Naive thymus-derived CD8-positive, alpha-beta T cell (primary cell): ENCODE measurements at places on chromosomes 6 and 20.

- no peaks in the 10 kb centered on the region for H3K36me3 ChIP-seq
- no peak overlapping the region for H3K27ac ChIP-seq
- H3K4me1 ChIP-seq: no peaks in the 10 kb centered on the region
- H3K4me3 ChIP-seq: no peak overlapping the region
- no peaks in the 10 kb centered on the region for H3K27me3 ChIP-seq
Observed at GRCh38 chr6:83824388-83824801, 28.8 kb upstream of the RIPPLY2 start.

DNA sequence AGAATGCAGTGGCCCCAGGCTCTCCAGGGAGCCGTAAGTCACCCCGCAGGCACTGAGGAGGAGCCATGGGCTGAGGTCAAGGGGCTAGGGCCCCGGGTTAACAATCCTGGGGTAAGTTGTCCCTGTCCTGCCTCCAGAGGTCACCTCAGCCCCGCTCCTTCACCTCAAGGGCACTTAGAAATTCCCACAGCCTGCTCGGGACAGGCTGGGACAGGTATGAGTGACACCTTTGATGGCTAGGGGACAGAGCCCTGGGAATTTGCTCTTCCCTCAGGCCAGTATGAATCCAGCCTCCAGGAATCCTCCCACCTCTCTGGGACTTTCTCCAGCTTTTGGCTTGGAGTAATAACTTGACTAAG lies 3.5 kb upstream of the GRM4 start:
- peaks cover 15% of the 10 kb centered on the region for H3K4me1 ChIP-seq
- peaks cover 25% of the 10 kb centered on the region for H3K27me3 ChIP-seq
- no peak overlapping the region for H3K4me3 ChIP-seq
- no peak for DNase-seq

DNA sequence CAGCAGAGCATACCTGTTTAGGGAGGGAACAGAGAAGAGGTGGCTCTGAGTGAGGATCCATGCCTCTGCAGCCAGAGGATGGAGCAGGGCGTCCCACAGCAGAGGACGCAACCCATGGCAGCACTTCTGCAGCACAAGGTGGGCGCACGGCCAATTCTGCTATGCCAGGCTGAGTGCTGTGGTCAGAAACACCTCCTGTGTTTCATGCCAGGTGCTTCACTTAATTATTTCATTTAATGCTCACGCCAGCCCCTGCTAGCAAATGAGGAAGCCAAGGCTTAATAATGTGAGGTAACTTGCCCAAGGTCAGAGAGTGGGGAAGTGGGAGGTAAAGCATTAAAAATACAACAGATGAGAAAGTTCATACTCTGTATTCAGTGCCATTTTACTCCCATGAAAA lies 68.5 kb upstream of the PTGIS start:
- no peak for DNase-seq
- no peaks in the 10 kb centered on the region for H3K27me3 ChIP-seq
- peaks cover 3% of the 10 kb centered on the region for H3K4me1 ChIP-seq
- H3K4me3 ChIP-seq: no peak overlapping the region

DNA sequence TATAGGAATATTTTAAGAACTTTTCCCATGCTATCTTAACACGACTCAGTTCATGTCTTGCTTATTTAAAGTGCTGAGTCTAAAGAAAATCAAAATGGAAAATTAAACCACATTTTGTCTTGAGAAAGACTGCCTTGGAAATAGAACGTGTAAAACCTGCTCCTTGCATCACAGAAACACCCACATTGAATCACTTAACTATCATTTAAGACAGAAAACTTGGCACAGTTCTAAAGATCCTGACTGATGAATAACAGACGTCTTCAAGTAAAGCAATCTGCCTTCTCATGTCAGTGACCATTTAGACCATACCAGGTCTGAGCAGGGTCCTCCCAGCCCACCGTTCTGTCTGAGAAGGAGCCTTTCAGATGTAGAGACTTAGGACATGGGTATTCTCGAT lies 7.4 kb downstream of the PERP start:
- H3K27me3 ChIP-seq: peaks cover 32% of the 10 kb centered on the region
- no peak overlapping the region for H3K4me3 ChIP-seq
- H3K27ac ChIP-seq: no peak overlapping the region
- no peak for DNase-seq
- no peaks in the 10 kb centered on the region for H3K4me1 ChIP-seq

DNA sequence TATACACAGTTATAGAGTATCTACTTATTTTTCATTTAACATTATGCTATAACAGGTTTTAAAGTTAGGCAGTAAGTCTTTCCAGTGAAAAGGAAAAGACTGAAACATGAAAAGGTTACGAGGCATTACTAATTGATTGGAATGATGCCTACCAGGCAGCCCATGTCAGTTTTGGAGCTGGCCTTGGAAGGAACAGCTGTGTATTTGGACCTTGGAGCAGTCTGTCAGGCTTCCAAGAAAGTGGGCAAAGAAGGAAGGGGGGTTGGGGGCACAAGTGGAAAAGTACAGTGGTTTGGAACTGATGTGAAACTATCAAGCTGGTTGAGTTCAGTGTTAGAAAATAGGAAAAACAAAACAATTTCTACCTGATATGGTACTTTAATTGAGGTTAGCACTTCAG lies 41.7 kb downstream of the SLC16A10 start:
- no peak for DNase-seq
- H3K27me3 ChIP-seq: no peaks in the 10 kb centered on the region
- no peak overlapping the region for H3K27ac ChIP-seq
- H3K4me1 ChIP-seq: peaks cover 16% of the 10 kb centered on the region
- peaks cover 12% of the 10 kb centered on the region for H3K36me3 ChIP-seq

DNA sequence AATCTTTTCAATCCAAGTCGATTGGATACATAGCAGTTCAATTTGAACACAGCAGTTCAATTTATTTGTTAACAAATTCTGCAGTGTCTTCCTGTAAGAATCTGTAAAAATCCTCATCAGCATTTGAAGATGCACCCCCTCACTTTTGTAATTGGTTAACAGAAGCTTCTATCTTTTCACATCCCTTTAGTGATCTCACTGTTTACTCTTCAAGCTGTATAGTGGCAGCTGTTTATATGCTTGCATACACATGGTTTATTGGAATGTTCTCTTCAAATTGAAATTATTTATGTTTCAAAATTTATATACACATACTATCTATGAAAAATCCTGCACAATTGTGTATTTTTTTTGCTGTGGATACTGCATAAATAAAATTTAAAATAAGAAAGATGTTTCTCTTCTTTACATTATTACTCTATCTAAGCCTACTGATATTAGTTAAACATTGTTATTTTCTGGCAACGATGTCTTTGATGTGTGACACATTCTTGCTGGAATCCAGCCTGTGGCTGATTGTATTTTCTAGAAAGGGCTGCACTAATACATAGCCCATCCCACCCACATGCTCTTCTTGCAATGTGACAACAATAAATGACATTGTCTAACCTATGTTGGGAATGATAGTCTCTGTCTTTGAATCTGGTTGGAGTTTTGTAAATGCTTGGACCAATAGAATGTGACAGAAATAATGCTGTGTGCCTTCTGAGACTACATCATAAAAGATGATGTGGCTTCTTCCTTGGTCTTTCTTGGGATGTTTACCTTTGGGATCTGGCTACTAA lies 573.0 kb downstream of the CD109 start:
- no peaks in the 10 kb centered on the region for H3K36me3 ChIP-seq
- no peak for DNase-seq
- no peaks in the 10 kb centered on the region for H3K27me3 ChIP-seq

DNA sequence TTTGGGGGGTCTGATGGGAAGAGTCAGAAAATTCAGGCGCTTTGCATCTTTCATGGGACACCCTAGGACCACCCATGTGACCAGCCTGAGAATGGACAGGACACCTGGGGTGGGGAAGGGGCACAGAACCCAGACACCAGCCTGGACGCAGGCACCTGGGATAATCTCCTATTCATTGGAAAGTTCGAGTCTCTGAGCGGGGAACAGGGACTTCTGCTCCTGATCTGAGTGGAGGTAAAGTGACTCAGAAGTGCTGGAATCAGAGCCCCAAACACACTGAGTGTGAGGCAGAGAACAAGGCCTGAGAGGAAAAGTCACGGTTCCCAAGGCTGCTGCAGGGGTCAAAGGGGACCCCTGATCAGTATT lies 1.4 kb downstream of the HLA-B start:
- peak overlapping the region; percentile 78 for H3K27ac ChIP-seq
- DNase-seq: peak; percentile 16
- H3K27me3 ChIP-seq: no peaks in the 10 kb centered on the region

- H3K4me3 ChIP-seq: no peak overlapping the region
- DNase-seq: no peak
- H3K4me1 ChIP-seq: no peaks in the 10 kb centered on the region
- no peak overlapping the region for H3K27ac ChIP-seq
- H3K27me3 ChIP-seq: peaks cover 7% of the 10 kb centered on the region
- no peaks in the 10 kb centered on the region for H3K36me3 ChIP-seq
Observed at GRCh38 chr6:63804381-63804956, 168.9 kb downstream of the PHF3 start.

DNA sequence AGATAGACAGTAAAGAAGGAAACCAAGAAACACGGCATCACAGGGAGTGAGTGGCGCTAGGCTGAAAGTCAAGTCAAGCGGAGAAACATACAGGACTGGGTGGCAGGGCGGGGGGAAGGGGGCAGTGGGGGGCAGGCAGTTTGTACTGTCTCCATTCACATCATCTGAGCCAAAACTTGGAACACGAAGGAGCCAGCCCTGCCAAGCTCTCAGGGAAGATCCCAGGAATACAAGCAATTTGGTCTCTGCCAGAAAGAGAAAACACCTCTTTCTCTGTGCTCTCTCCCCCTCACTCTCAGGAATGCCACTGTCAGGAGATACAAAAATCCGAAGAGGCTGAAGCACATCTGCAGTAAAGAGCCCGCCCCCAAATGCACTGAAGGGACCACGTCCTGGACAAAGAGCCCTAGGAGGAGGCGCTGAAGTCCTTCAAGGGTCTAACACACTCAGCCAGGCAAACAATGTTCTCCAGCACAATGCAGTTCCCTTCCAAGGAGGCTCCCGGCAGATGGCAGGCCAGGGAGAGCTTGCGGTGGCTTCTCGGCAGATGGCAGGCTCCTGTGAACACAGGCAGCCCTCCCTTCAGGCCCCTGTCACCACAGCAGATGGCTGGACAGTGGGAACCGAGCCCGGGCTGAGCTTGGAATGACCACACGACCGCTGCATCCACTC lies 90.0 kb downstream of the ATP9A start:
- no peak overlapping the region for H3K27ac ChIP-seq
- no peak overlapping the region for H3K4me3 ChIP-seq
- H3K36me3 ChIP-seq: no peaks in the 10 kb centered on the region
- no peak for DNase-seq

GRCh38 chr6:130365166-130366106 lies at the start of gene TMEM200A:
Gene TMEM200A (plus strand): TSS chr6:130366017. CDS start chr6:130440423, 74,406 bp downstream.
- H3K27ac ChIP-seq: no peak within 1 kb of the TSS
- DNase-seq: no peak
- no peaks in the 10 kb centered on the region for H3K36me3 ChIP-seq
- H3K4me1 ChIP-seq: peaks cover 12% of the 10 kb centered on the region
- peak within 1 kb of the TSS; percentile 86 for H3K4me3 ChIP-seq

- no peak for DNase-seq
- H3K27ac ChIP-seq: no peak overlapping the region
- no peak overlapping the region for H3K4me3 ChIP-seq
Observed at GRCh38 chr6:39221779-39222641, 7.3 kb downstream of the KCNK5 start.

GRCh38 chr20:18267815-18268214 lies 20.5 kb upstream of the ZNF133 start:
- no peaks in the 10 kb centered on the region for H3K4me1 ChIP-seq
- H3K4me3 ChIP-seq: no peak overlapping the region
- H3K27me3 ChIP-seq: peaks cover 26% of the 10 kb centered on the region
- DNase-seq: no peak
- no peak overlapping the region for H3K27ac ChIP-seq
- no peaks in the 10 kb centered on the region for H3K36me3 ChIP-seq

- H3K4me3 ChIP-seq: no peak overlapping the region
- H3K27me3 ChIP-seq: no peaks in the 10 kb centered on the region
- peaks cover 31% of the 10 kb centered on the region for H3K36me3 ChIP-seq
- no peak overlapping the region for H3K27ac ChIP-seq
Observed at GRCh38 chr20:50550531-50550930, 40.3 kb downstream of the PTPN1 start.

DNA sequence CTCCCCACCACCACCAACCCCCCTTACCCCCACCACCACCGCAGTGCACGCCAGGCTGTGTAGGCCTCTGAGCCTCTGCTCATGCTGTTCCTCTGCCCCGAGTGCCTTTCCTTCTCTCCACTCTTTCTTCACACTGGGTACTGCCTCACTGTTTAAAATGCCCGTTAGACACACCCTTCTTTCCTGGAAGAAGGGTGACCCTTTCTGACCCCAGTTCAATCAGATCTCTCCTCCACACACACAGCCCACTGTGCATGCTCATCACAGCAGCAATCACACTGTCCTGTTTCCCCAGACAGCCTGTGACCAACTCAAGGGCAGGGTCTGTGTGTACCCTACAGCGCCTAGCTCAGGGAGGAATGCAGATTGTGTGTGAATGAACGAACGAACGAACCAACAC lies 10.0 kb downstream of the TMEM74B start:
- no peak overlapping the region for H3K4me3 ChIP-seq
- peaks cover 64% of the 10 kb centered on the region for H3K36me3 ChIP-seq
- H3K27me3 ChIP-seq: no peaks in the 10 kb centered on the region
- H3K27ac ChIP-seq: no peak overlapping the region
- no peak for DNase-seq

- H3K4me3 ChIP-seq: no peak overlapping the region
- no peaks in the 10 kb centered on the region for H3K36me3 ChIP-seq
- H3K27me3 ChIP-seq: no peaks in the 10 kb centered on the region
- DNase-seq: no peak
Observed at GRCh38 chr6:145247692-145248419, 487.5 kb downstream of the EPM2A start.

DNA sequence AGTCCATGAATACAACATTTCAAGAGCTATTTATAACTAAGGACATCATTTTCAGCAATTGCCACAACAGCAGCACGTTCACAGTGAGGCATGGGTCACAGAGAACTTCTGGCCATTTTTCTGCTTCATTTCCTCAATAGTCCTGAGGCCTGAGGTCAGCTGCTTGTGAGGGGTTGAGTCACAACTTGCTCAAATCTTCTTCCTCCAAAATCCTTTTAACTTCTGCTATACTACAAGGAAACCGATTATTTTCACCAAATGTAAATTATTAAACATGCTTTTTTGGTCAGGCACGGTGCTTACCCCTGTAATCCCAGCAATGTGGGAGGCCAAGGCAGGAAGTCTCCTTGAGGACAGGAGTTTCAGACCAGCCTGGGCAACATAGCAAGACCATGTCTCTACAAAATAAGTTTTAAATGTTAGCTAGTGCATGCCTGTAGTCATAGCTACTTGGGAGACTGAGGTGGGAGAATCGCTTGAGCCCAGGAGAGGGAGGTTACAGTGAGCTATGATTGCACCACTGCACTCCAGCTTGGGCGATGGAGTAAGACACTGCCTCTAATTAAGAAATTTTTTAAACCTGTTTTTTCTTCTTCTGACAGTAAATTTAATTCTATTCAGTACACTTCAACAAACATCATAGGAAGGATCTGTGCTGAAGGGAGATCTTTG lies 11.1 kb upstream of the SLC16A10 start:
- H3K4me3 ChIP-seq: no peak overlapping the region
- no peaks in the 10 kb centered on the region for H3K27me3 ChIP-seq
- H3K27ac ChIP-seq: no peak overlapping the region
